ENCODE measurements at places on chromosomes 7 and 10.

DNA sequence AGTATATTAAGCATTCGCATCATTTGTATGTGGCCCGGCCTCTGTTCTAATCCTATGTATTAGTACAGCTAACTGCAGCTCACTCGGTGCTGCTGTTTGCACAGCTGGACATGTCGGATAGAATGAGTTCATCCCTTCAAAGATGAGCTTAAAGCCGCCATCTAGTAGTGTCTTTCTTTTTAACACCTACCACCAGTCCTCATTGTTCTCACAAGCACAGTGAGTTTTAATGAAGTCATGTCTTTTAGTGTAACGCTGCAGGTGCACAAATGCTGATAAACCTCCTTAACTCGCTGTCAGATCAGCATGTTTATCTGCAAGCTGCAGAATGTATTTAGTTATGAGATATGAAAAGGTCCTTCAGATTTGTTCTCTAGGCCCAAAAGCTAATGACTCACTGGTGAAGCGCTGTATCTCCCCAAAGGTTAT, 247.5 kb downstream of the MTERF1 start:
- no peak for DNase-seq

- no peak for DNase-seq
Measured at GRCh38 chr7:90761584-90761983, 165.5 kb downstream of the CDK14 start.

DNA sequence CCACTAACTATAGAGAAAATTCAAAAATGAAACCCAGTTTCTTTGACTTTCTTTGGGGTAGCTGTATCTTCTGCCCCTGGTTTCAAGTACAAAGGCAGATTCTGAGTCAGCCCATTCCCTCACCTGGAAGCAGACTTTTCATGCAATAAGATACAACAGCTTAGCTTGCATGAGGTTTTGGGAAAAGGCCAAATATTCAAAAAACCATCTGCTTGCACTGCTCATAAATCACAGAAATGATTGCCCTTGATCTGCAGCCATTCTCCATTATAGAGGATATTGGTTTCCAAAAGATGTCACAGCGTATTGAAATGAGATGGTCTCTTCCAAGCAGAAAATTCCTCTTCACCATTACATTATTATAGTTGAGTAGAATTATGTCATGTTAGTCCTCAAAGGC, 354.0 kb downstream of the PHF14 start:
- no peak for DNase-seq

- no peak for DNase-seq
Measured at GRCh38 chr10:33025039-33025438, 67.0 kb upstream of the ITGB1 start.

DNA sequence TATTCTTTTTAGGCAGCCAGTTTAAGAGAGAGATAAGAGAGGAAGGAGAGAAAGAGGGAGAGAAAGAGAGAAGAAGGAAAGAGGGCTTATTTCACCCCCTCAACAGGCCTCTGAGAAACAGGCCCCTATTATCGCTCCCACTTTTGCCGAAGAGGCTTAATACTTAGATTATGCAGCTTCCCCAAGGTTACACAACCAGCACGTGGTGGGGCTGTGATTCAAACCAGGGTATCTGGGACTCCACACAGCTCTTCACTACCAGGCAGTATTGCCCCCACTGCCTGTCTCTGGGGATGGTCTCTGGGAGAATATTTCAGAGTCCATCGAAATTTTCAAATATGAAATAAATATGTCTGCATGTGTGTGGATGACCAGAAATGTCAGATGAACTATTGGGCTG, 3.0 kb downstream of the GIMAP1 start:
- DNase-seq: no peak

- no peak for DNase-seq
Measured at GRCh38 chr7:6139189-6139996, 108.2 kb downstream of the ANKRD61 start.

GRCh38 chr7:24201226-24201625, 82.8 kb upstream of the NPY start:
- DNase-seq: no peak

DNA sequence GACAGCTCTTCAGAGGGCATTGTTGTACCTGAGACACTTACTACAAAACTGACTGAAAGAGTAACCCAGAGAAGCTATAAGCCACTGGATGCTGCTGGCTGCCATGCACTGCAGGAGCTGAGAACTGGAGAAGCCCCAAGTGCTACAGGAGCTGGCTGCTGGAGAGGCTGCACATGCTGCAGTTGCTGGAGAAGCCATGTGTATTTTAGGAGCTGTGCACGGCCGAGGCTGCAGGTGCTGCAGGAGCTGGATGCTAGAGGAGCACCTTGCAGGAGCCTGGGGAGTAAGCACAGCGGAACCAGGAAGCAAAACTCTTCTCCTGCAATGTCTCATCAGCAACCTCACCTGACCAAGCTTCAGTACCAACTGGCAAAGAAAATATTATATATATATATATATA, 45.5 kb downstream of the STEAP1B start:
- no peak for DNase-seq

DNA sequence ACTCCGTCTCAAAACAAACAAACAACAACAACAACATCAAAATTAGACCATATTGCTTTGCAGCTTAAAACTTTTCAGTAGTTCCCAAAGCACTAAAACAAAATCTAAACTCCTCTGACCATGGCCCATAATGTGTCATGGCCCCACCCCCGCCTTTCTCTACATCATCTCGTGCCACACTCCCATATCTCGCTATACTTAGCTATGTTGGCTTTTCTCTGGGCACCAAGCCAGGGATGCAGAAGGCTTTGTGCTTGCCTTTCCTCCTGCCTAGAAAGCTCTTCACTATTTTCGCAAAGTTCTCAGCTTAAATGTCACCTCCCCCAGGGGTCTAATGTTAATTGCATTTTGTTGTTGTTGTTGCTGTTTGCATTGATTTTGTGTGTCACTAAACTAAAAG, 15.1 kb upstream of the SLC16A12 start:
- no peak for DNase-seq

DNA sequence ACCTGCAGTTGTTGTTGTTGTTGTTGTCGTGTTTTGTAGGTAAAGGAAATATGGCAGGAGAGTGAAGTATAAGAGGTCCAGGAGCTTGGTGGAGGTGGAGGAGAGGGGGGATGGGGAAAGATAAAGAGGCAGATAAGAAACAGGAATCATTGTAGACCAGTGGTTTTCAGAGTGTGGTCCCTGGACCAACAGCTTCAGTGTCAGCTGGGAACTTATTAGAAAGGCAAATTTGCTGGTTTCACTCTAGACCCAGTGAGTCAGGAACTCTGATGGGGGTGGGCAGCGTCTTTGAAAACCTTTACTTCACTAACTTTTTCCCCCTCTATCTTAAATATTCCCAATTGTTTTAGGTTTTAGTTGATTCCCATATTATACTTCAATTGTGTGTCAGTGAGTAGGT, 241.5 kb downstream of the AUTS2 start:
- DNase-seq: no peak

DNA sequence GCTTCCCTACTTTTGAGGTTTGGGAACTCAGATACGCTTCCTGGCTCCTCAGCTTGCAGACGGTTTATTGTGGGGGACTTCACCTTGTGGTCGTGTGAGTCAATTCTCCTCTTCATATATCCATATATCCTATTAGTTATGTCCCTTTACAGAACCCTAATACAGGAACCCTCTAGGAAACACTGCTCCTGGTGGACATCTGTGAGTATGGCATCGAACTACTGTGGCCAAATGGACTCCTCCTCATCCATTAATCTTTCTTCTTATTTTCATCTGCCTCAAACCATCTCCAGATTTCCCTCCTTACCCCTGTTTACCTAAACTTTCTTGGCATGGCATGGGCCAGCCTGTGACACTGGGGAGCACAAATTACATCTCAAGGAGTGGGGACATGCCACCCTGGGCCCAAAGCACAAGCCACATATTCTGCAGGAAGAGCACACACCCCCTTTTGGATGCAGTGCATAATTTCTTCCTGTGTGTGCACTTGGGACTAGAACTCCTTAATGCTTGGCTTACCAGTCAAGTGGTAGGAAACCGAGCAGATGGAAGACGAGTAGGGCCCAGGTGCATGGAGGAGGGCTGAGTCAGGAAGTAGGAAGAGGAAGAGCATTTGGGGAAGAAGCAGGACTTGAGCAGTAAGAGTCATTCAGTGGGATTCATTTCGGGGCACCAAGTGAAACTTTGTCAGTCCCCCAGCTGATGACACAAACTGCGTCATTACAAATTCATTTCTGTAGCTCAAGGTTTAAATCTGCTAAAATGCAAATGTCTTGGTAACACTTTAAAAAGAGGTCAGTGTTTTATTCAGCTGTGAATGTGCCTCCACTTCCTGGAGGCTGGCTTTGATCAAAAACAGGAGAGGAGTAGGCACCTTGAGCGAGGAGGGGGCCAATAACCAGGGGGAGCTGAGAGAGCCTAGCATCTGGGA, 80.8 kb upstream of the PLXNA4 start:
- DNase-seq: no peak
